Suppressor macrophage treated with lipopolysaccharide for 4 hours (primary cell): ENCODE measurements at places on chromosomes 6 and 20.
A peak's percentile ranks its signal among the peaks of the same experiment; 100 is the strongest.

- DNase-seq: no peak
Observed at GRCh38 chr6:72952808-72953630, 272.3 kb downstream of the KHDC1L start.

GRCh38 chr6:45758787-45759471 is 256.7 kb downstream of the CLIC5 start:
- DNase-seq: no peak

GRCh38 chr20:61163031-61163430 is 89.0 kb upstream of the CDH4 start:
- no peak for DNase-seq

DNA sequence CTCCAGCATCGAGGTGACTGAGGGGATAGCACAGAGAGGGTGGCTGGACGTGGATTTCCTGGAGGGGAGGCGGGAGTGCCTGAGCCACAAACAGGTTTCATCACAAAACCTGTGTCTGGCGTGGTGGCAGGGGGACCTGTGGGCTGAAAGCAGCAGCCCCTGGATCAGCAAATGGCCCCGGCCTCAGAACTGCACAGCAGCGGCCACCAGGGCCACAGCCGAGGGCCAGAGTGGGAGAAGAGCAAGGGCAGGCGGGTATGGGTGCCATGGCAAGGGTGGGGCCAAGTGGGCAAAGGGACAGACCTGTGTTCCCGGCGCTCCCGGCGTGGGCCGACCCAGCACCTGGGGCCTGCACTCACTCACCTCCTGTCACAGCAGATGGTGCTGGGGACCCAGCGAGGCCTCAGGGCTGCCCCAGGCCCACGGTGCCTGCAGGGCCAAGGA is 19.0 kb downstream of the NTSR1 start:
- DNase-seq: no peak

DNA sequence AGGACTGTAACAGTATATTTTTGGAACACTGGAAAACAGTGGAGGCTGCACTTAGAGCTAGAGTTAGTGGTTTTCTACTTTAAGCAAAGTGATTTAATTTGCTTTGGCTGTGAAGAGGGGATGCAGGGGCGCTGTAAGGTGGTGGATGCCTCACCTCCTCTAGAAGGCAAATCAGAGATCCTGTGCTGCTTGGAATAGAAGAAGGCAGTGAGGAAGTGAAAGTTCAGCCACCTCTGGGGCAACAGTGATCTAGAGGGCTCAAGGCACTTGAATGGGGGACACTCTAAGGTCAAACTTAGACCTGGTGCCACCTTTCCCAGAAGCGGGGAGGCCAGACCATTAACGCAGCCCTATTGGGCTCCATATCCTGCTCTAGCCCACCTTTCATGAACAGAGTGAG is 19.0 kb upstream of the SNRPB2 start:
- DNase-seq: no peak

DNA sequence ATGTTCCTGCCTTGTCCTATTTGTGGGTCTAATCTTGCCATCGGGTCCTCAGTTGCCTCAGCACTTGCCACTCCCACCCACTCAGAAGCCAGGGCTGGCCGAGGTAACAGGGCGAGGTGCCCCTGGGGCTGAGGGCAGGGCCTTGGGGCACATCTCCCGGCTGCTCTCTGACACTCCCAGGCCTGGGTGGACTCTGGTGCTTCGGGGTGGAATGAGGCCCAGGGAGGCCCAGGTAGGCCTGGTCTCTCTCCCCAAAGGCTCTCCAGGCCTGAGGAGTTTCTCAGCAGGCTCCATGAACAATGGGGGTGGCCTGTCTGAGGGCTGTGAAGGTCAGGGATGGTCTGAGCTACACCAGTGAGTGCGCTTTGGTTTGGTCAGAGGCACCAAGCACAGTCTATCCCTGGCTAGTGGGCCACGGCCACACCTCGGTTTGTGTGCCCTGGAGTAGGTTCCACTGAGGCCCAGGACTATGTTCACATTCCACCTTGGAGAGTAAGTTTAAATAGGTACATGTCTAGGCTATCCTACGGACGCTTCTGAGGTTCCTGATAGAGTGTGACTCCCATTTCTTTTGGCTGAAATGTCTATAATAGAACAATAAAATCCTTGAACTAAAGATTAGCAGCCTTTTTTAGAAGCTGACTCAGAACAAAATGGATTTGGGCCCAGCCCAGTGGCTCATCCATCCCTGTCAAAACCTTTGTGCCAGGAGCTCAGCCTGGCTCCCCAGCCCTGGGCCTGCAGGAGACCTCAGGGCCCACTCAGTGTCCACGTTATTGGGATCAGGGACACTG is 78.8 kb downstream of the SLC24A3 start:
- DNase-seq: no peak

DNA sequence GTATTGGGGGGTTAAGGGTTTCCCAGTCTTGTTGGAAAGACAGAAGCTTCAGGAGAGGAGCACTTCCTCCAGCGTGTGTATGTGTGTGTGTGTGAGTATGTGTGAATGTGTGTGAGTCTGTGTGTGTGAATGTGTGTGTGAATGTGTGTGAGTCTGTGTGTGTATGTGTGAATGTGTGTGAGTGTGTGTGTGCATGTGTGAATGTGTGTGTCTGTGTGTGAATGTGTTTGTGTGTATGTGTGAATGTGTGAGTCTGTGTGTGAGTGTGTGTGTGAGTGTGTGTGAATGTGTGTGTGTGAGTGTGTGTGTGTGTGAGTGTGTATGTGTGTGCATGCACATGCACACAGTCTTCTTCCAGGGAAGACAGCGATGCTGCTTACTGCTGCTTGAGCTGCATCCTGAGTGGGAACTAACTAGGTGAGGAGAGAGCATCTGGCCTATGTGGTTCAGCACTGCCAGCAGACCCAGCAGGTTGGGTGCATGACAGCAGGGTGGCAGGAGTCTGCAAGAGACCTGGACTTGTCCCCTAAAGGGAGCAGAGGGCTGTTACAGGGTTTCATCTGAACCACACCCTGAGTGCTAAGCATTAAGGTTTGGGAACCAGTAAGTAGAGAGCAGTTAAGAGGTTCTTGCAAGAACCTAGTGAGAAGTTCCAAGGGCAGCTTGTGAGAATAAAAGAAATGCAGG is 22.7 kb upstream of the CCND3 start:
- DNase-seq: no peak

GRCh38 chr6:37188962-37189510 is 19.1 kb downstream of the PIM1 start:
- DNase-seq: no peak

- DNase-seq: no peak
Observed at GRCh38 chr20:3814928-3815495, 5.3 kb upstream of the AP5S1 start.

DNA sequence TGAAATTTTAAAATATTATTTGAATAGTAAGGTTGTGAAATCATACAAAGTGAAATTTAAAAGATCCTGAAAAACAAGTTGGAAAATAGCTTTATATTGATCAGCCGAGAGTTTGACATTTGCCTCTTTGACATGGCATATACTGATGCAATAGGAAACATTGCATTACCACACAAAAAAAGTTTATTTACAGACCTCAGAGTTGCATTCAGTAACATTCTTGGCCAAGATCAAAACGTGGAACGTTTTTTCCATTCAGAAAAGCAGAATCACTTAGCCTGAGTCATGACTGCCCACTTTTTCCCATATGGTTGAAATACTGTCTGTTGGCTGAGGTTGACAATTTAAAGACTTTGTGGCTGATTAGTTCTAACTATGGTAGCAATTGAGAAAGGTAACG is 55.1 kb upstream of the BACH2 start:
- DNase-seq: peak; percentile 81

DNA sequence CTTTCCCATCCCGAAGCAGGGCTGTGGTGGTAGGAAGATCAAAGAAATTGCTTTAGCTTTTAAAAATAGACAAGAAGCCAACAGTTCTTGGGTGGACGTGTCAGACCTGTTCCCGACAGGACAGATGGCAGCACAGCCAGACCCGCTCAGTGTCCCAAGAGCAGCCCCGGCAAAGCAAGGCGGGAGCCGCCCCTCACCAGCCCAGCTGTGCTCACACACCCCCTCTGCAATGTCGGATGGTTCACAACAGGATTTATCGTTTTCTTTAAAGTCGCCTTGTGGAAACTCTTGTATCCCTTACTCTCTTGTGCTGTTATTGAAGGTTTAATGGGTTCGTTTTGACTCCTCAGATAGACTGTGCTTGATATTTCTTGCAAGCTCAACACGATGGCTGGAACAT is 302.4 kb downstream of the THBS2 start:
- no peak for DNase-seq

- no peak for DNase-seq
Observed at GRCh38 chr20:10661261-10661660, 12.5 kb downstream of the JAG1 start.

DNA sequence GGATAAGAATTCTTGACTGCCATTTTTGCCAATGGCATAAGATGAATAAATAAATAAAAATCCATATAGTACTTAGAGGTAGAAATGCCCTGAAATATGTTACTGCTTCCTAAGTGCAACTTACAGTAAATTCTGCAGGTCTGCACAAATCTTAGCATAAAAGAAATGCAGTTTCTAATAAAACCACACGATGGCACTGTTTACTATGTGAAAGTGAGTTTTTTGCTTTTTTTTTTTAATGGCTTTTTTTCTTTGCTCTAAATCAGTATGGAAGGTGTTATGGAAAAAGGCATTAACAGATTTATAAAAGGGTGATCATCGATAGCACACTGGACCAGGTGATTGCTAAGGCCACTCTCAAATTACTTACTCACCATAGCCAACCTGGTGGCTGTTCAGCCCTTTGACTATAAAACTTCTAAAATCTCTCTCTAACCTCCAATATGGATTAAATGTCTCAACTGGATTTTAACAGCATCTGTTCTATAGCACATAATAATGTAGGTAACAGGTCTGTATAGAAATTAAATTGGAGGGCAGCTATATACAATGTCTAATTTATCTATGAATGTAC is 45.8 kb downstream of the AHI1 start:
- DNase-seq: peak; percentile 54

GRCh38 chr20:20967564-20968184 is 138.5 kb downstream of the LINC00237 start:
- no peak for DNase-seq

- peak; percentile 39 for DNase-seq
Observed at GRCh38 chr6:53506872-53507271, 38.0 kb downstream of the GCLC start.

GRCh38 chr6:142856624-142857232 is 88.2 kb downstream of the HIVEP2 start:
- DNase-seq: no peak

- DNase-seq: no peak
Observed at GRCh38 chr6:34522761-34523160, 33.4 kb downstream of the SPDEF start.

DNA sequence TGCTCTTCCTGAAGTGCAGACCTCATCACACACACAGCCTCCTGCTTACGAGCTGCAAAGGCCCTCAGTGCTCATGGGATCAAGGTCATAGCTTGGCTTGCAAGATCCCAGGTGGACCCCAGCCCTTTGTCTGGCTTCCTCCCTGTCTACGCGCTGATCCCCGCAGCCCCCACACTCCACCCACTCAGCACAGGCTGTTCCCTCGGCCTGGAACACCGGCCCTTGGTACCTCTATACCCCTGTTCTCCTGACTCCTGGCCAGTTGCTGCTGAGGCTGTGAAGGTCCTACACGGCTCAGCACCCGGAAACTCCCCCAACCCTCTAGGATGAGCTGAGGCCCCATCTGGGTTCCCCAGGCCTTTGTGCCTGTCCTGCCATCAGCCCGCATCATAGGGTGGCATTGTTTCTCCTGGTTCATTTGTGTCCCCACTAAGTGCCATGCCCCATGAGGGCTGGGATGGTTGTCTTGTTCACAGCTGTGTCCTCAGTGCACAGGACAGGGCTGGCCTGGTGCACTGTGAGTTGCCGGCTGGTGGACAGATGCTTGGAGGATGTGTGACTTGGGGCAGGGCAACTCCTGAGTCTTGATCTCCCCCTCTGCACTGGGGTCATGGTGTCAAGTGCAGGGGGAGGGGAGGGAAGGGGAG is 57.0 kb downstream of the ADNP start:
- no peak for DNase-seq

- no peak for DNase-seq
Observed at GRCh38 chr6:153976921-153977693, 61.9 kb upstream of the OPRM1 start.

DNA sequence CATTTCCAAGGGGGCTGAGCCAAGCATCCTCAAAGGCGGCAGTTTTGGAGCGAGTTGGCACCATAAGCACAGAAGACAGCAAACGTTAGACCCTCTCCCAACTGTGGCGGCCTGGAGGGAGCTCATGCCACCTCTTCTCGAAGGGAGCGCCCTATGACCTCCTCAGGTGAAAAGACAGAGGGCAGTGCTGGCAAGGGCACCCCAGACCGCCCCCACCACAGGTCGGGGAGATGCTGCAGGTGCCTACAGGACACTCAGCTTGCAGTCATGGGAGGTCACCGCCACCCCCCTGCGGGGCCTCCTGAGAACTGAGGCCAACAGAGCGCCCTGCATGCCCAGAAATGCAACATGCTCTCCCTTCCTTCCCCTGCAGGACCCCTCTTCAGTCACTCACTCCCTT is 45.1 kb upstream of the BHLHE23 start:
- no peak for DNase-seq

DNA sequence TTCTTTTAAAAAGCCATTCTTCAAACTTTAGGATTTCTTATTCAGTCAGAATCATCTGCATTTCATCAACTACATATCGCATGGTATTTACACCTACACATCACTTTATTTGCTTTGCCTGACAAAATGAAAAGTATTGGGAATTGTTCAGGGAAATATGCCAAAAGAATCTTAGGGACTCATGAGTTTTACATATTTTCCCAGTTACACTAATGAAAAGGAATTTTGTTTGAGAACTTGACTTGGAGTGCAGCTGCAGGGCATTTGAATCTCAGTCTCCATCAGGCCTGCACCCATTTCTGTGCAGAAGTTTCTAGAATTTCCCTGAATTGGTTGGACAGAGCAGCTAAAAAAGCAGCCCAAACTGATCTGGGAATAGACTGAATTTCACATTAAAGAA is 65.3 kb downstream of the MTHFD1L start:
- no peak for DNase-seq

- DNase-seq: peak; percentile 23
Observed at GRCh38 chr6:32154514-32155161, 697 bp downstream of the PPT2 start.

DNA sequence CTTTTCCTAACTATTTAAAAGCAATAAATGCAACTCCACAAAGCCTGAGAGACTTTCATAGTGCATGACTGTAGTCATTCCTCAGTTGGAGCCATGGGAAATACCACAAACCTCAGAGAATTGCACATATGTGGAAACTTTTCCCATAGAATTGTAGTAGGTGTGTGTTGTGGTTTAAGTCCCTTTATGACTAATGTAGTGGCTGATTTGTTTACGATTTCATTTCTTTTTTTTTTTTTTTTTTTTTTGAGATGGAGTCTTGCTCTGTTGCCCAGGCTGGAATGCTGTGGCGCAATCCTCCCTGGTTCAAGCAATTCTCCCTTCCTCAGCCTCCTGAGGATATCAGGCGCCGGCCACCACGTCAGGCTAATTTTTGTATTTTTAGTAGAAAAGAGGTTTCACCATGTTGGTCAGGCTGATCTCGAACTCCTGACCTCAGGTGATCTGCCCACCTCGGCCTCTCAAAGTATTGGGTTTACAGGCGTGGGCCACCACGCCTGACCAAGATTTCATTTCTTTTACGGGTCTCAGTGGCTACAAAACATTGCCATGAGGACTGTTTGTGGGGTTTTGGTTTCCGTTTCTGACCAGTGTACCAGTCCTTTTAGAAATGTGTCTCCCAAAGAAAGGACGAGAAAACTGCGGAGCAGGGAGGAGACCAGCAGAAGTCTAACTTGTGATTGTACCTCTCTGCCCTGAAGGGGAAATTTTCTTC is 212.1 kb upstream of the MARCKS start:
- peak; percentile 92 for DNase-seq
